Activated T-cell treated with anti-CD3 and anti-CD28 coated beads for 1 hour (primary cell): ENCODE measurements at places on chromosomes 1 and 21.
A peak's percentile ranks its signal among the peaks of the same experiment; 100 is the strongest.

GRCh38 chr21:16678429-16679160 lies 834.2 kb upstream of the CXADR start:
- no peak for DNase-seq

GRCh38 chr1:106907795-106908194 lies 148.7 kb upstream of the PRMT6 start:
- no peak for DNase-seq

GRCh38 chr21:33392284-33392985 lies 10.8 kb upstream of the IFNGR2 start:
- no peak for DNase-seq

DNA sequence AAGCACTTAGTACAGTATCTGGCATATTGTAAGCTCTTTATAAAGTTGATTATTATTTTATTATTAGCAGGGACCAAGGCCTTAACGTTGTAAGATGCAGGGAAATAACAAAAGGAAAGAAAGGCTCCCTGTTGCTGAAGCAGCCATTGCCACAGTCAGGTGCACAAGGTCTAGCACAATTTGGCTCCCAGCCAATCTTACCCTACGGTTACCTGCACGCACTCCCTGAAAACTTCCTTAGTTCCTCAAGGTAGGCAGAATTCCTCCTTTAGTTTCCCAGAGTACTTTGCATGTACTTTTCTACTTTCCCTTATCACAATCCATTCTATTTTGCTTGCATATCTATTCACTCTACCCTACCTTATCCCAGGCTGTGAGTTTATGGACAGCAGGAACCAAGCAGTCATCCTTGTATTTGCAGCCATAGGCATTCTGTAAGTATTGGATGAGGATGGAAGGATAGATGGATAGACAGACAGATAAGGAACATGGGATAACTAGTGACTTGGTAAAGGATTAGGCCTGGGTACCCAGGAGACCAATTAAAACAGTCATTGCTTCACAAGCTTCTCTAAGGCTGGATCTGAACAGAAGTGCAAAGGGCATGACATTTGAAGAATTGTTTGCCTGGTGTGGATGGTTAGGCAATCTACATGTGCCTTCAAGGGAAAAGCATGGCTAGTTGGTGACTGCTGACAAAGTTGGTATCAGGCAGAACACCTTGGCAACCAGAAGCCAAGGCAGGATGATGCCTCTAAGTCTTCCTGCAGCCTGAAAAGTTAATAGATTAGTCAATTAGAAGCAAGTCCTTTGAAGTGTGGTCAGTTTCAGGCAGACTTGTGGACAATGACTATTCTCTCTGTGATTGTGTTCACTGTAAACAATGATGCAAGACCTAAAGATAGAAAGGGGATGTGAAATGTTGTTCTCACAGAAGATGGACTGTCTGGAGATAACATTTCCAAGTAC lies 20.8 kb upstream of the JAK1 start:
- DNase-seq, result no peak

DNA sequence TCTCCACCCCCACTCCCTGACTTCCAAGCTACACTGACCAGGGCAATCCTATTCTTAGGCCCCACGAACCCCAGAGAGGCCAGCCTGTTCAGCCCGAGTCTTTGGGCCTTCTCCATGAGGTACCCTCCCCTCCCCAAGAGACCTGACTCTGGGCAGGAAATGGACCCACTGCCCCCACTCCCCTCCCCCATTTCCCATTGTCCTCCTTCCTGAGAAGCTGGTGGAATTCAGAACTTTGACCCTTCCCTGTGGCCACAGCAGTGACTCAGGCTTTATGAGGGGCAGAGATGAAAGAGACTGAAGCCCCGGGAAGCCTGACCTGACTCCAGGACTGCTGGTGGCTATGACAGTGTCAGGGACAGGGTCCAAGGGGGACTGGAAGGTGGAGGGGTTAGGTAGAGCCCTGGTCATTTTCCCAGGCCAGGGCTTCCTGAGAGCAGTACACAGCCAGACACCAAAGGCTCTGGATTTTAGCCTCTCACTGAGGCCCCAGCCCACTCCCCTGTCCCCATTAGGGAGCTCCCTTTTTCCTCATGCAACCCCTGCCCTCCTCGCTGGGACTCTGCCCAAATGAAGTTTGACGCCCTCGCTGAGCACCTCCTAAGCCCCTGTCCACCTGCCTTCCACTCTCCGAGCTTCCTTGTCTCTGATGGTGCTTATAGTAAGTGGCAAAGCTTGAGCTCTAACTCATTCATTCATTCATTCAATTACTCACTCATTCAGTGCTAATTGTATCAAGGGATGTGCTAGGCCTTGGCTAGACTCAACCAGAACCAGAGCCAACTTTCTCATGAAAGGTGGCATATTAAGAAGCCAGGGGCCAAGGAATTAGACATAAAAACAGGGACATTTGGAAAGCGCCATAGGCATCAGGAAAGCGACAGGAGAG lies 3.0 kb downstream of the CRYBG2 start:
- DNase-seq, result no peak

GRCh38 chr21:46213620-46214286 lies 14.8 kb downstream of the LSS start:
- no peak for DNase-seq

- DNase-seq, result no peak
Observed at GRCh38 chr1:99784809-99785255, 18.4 kb upstream of the FRRS1 start.

DNA sequence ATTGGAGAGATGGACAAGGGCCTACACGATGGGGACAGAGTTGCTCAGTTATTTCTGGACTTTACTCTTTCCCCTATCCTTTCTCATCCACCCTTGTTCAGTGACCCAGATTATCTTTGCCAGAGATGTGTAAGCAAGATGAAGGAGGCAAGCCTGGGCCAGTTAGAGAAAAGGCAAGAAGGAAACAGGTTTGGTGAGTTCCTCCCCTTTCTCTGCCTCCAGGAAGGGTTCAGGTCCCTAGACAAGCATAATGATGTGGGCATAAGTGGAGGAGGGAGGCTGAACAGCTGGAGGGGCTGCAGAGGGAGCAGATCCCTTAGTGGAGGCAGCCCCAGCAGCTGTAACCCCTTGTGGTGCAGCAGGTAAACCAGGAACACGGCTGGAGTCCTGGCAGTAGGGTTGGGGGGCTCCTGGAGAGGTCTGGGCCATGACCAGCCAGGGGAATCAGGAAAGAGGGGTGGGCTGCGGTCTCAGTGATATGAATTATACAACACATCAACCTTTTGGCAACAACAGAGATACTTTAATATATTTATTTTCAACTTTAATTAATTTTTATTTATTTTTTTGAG lies 9.2 kb upstream of the CDC42 start:
- no peak for DNase-seq

DNA sequence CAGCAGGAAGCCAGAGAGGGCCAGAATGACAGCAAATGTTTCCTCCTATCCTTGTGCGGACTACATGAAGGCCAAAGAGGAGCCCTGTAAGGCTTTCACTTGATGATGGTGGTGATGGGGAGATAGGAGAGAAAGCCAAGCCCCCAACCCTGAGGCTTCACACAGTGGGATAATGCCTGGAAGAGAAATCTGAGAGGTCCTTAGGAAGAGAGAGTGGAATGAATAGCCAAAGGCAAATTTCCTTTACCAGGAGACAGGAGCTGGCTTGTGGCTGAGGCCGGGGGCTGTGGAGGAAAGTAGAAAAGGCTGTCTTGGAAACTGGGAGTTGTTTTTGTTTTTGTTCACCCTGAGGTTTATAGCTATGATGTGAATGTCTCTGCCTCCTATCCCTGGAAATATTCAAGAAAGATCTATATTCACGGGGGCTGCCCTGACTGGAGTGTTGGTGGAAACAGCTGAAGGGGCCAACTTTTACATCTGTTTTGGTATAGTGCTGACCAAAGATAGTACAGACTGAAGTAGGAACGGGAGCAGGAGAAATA lies 13.0 kb upstream of the RNF19B start:
- no peak for DNase-seq

- DNase-seq, result no peak
Observed at GRCh38 chr21:37547615-37548200, 181.1 kb downstream of the DYRK1A start.

DNA sequence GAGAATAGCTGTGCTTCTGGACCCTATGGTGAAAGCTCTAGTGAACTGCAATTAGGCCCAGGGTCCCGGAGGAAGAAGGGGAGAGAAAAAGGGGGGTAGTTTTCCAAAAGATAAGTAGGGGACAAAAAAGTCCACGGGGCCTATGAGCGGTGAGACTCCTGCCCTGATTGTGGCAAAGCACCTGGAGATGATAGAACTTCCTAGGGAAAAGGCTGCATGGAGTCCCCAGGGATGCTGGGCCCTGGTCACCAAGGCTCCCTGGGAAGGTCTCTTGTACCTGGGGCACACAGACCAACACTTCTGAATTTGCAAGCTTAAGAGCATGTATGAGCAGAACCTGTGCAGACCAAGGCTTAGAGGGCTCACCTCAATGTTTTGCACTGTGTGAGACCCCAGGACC lies 5.4 kb upstream of the SHISA4 start:
- no peak for DNase-seq

DNA sequence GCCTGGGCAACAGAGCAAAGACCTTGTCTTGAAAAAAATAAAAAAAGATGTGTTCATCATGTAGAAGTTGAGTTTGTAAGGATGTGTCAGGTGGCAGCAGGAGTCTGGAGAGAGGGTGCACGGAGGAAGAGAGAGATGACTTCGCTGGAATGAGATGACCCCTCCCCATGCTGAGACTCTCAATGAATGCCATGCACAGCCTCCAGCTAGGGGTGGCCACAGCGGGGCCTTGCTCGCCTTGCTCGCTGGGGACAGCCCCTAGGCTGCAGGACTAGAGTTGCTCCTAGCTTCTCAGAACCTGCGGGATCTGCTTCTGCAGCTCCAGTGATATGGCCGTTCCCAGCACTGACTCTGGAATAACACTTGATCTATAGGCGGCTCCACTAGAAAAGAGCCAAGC lies 6.6 kb upstream of the C2CD2 start:
- DNase-seq, result no peak

DNA sequence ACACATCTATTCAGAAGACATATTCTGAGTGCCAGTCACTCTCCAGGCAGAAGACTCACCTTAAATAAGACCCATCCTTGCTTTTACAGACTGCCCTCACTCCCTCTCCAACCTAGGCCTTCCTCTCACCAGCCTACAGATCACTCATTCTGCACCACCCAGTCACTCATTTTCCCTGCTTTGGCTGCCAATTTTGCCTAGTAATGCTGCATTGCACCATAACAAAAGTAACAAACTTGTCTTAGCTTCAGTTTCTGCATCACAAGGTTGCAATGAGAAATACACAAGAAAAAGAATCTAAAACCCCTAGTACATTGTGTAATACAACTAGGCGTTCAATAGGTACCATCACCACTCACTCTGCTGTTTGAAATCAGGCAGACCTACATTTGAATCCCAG lies 292.4 kb downstream of the PLPP3 start:
- DNase-seq, result no peak

DNA sequence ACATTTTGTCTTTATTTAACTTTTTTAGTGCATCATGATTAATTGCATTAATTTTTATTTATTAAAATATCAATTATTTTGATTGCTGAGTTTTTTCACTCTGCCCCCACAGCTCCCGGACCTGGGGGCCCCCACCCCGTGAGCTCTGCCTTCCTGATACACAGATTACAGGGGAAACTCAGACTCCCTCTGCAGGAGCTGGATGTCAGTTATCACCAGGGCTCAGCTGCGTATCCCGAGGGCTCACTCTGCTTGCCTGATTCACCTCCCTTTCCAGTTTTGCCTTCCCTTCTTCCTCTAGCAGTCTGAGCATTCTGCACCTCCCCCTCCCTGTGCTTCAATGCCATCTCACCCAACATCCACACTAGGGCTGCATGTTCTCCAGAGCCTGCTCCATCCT lies 98.2 kb downstream of the ATP1A1 start:
- no peak for DNase-seq

DNA sequence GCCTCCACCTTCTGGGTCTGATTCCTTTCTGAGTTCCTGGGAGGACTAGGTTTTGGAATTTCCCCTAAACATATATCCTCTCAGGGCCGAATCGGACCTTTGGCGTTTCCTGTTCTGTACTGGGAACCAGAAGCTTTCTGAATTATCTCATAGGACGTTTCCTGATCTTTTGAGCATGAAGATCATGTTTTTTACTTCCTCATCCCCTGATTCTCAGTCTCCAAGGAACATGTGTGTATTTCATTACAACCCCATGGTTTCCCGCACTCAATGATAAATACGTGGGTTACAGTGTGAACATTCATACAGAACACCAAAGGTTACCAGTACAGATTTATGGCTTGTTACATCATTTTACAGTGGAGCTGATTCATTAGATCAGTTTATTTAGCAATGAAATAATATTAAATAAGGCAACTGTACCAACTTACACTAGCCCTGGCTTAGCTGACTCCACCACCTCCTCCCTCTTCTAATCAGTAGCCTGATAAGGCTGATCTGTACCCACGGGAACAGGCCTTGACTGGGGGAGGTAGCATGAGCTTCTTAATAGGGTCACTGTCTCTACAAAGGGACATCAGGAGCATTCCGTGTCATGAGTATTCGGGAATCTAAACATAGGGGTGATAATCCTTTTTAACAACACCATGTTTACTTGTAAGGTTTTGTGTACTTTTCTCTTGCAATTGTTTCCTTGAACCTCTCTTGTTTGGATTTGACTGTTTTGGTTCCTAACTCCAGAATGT lies 57.8 kb upstream of the ERRFI1 start:
- no peak for DNase-seq

- DNase-seq, result peak; percentile 55
Observed at GRCh38 chr1:210446479-210446878, 117.8 kb downstream of the HHAT start.
